ENCODE measurements at places on chromosomes 6 and 20.

DNA sequence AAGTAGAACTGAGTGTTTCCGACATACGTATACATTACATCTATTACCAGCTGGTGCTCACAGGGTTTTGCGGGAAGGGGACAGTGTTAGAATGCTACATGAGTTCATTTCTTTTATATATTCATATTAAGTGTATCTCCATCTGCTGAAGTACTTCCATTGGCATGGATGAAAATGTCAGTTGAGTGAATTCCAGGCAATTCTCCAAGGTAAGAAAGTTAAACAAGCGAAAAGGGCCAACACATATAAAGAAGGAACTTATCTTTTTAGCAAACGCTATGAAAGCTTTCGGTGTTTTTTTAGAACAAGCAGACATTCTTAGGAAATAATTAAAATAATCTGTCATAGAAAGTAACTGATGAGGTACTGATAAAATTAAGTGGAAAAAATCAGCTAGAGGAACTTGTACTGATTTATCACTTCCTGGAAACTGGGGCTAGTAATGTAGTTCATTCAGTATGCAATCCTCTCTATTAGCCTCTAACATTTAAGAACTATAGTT lies 34.6 kb downstream of the RNF146 start:
- no peak for DNase-seq

- DNase-seq: no peak
Observed at GRCh38 chr6:14699803-14700601, 545.9 kb upstream of the JARID2 start.

- DNase-seq: no peak
Observed at GRCh38 chr6:82022614-82023129, 224.9 kb downstream of the IBTK start.

GRCh38 chr6:45787384-45787783 lies 228.3 kb downstream of the CLIC5 start:
- no peak for DNase-seq

DNA sequence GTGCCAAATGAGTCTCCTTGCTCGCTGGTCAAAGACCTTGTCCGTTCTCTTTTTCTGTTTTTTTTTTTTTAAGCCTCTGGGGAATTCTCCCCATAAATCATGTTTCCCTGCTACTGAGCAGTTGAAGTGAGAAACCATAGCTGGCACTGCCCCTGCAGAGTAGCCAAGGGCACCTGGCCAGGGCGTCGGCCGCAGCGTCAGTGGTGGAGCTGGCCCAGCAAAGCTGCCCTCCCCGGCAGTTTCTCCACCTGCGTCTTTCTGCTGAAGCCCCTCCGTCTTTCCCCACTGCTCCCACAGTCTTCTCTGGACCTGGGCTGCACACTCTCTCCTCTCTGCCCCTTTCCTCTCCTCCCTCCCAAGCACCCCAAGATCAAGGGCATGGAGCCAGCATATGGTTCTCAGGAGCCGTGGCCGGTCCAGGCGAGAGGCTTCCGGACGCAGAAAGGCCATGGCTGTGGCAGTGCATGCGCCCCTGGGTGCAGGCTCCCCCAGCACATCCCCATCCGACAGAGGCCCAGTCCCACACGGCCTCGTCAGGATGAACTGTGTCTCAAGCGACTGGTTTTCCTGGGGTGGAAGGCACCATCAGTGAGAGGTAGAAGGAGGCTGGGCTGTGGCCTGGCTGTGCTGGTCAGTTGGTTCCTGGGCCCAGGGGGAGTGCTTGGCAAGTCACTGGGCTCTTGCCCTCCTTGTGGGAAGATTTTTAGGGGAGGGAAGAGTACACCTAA lies 218.1 kb downstream of the ERMARD start:
- no peak for DNase-seq
